ENCODE measurements at places on chromosomes 16 and 17.
A peak's percentile ranks its signal among the peaks of the same experiment; 100 is the strongest.

DNA sequence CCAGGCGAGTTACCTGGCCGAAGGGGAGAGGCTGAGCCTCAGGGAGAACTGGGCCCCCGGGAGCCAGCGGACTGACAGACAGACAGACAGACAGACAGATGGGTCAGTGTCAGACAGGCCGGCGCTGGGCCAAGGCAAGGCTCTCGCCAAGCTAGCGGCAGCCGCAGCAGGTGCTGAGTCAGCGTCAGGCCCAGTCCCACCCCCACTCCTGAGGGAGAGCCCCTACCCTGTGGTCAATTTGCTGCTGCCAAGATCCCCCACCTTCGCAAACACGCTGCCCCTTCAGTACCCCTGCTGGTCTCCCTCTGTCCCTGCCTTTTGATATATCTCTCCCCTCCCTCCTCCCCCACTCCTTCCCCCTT is 1.5 kb downstream of the FGF11 start:
- H3K36me3 ChIP-seq: peaks cover 16% of the 10 kb centered on the region
- peak overlapping the region; percentile 92 for H3K4me3 ChIP-seq
- no peak for DNase-seq
- peaks cover 58% of the 10 kb centered on the region for H3K4me1 ChIP-seq
- H3K27ac ChIP-seq: peak overlapping the region; percentile 91
- H3K27me3 ChIP-seq: peaks cover 65% of the 10 kb centered on the region

DNA sequence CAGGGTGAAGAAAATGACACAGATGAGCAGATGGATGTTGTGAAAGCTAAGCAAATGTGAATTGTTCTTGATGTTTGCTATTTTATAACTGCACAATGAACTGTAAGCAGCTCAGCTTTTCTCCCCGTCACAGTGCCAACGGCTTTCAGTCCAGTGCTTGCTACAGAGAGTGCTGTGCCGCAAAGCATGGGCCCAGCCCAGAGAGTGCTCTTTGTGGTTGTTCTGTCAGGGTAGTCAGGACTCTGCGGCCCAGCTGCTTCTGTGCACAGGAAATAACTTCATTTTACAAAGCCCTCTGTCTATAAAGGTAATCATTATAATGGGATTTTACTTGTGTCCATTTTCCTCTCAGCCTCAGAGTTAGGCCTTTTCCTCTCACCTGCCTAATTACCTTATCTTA is 39.1 kb downstream of the CDRT15 start:
- H3K27me3 ChIP-seq: peaks cover 32% of the 10 kb centered on the region
- H3K36me3 ChIP-seq: peaks cover 80% of the 10 kb centered on the region
- H3K4me1 ChIP-seq: peaks cover 23% of the 10 kb centered on the region
- H3K4me3 ChIP-seq: no peak overlapping the region

DNA sequence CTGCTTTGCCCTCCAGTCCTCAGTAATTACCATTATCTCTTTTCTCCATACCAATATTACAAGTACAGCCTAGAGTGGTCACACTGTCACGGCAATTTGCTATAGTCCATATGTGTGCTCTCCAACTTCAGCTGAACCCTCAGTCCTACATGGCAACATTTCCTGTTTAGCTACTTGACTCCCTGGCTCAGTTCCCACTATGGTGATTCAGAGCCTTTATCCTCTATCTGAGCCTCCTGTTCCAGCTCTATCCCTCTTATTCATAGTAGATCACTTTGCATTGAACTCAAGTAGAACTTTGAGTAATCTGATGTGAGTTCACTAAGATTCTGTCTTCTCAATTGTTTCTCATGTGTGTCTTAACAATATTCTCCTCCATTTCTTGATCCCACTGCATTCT is 43.7 kb upstream of the GOSR1 start:
- no peak for DNase-seq
- H3K4me3 ChIP-seq: no peak overlapping the region
- H3K4me1 ChIP-seq: no peaks in the 10 kb centered on the region
- no peak overlapping the region for H3K27ac ChIP-seq
- H3K36me3 ChIP-seq: peaks cover 29% of the 10 kb centered on the region

DNA sequence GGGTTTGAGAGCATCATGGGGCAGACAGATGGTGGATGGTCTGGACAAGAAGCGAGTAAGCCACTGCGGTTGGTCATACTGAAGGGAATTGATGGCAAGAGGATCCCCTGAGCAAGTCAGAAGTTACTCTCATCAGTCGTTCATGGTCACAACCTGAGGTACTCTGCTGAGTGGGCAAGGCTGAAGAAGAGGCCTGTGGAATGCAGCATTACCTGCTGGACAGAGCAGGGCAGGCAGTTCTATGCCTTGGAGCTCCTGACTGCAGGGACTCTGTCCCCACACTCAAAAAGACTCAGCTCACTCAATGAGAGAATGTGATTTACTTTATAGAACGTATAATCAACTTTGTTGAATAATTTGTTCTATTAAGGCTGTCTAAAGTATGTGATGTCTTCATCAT is 28.3 kb downstream of the ALDH3A2 start:
- H3K4me1 ChIP-seq: peaks cover 5% of the 10 kb centered on the region
- no peak for DNase-seq
- no peak overlapping the region for H3K27ac ChIP-seq
- peaks cover 15% of the 10 kb centered on the region for H3K36me3 ChIP-seq
- H3K4me3 ChIP-seq: no peak overlapping the region

DNA sequence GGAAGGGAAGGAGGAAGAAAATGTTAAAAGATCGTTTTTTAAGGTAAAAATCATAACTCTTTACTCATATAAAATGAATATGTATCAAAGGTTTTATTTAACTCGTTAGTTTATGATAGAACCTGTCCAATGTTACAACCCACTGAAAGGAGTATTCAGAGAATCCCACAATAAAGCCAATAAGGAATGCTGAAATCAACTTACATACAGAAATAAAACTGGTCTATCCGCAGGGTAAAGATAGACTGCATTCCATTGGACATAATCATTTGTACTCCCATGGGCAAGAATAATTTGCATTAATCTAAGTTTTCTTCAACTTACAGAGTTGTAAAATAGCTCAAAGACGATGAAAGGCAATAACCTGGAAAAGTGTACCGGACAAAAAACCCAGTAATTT is 17.9 kb upstream of the BEAN1 start:
- no peak overlapping the region for H3K4me3 ChIP-seq
- no peaks in the 10 kb centered on the region for H3K36me3 ChIP-seq
- H3K27ac ChIP-seq: no peak overlapping the region
- peaks cover 7% of the 10 kb centered on the region for H3K4me1 ChIP-seq

GRCh38 chr16:1468426-1468810 is 6.4 kb downstream of the CLCN7 start:
- no peak overlapping the region for H3K27ac ChIP-seq
- H3K27me3 ChIP-seq: no peaks in the 10 kb centered on the region
- H3K4me1 ChIP-seq: peaks cover 55% of the 10 kb centered on the region

DNA sequence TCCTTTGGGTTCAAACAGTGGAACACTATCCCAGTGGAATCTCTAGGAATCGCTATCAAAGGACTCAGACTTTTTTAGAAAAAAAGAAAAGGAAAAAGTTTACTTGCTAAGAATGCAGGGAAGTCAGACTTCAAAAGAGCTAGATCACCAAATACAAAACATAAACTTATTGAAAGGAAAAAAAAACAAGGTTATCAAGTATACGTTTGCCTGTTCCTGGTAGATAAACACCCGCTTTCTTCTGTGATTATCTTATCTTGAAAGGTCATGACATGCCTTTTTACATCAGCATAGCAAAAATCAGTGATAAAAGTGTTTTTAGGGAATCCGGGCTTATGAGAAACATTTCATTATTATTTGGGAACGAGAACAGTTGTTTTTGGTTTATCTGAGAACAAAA is 129.3 kb upstream of the TMEM97 start:
- peaks cover 9% of the 10 kb centered on the region for H3K4me1 ChIP-seq
- DNase-seq: no peak
- H3K4me3 ChIP-seq: no peak overlapping the region
- no peaks in the 10 kb centered on the region for H3K27me3 ChIP-seq
- no peak overlapping the region for H3K27ac ChIP-seq

GRCh38 chr17:77306790-77307478 is 166.2 kb downstream of the SEC14L1 start:
- peaks cover 33% of the 10 kb centered on the region for H3K36me3 ChIP-seq
- H3K27me3 ChIP-seq: no peaks in the 10 kb centered on the region
- H3K4me1 ChIP-seq: peaks cover 37% of the 10 kb centered on the region
- peak overlapping the region; percentile 51 for H3K27ac ChIP-seq

DNA sequence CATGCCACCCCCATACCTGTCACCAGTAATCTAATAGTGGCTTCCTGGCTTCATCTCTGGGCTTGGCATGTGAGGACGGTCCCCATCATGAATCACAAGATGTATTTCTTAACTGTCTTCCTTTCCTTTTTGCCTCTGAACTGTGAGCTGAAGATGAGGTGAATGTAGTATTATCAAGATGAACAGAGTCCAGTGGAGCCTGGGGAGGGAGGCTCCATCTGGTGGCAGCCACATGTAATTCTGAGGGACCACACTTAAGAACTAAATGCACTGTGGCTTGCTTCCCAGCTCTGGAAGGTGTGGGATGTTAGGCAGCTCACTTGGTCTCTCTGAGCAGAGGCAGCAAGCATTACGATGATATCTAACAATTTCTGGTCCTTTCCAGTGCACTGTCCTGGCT is 354.9 kb upstream of the ASIC2 start:
- no peak for DNase-seq
- no peak overlapping the region for H3K4me3 ChIP-seq
- no peaks in the 10 kb centered on the region for H3K4me1 ChIP-seq
- H3K27ac ChIP-seq: no peak overlapping the region

- peaks cover 32% of the 10 kb centered on the region for H3K36me3 ChIP-seq
- no peaks in the 10 kb centered on the region for H3K27me3 ChIP-seq
- H3K4me1 ChIP-seq: peaks cover 60% of the 10 kb centered on the region
- DNase-seq: no peak
- H3K27ac ChIP-seq: peak overlapping the region; percentile 88
Measured at GRCh38 chr16:12318661-12319427, 342.3 kb downstream of the SNX29 start.

DNA sequence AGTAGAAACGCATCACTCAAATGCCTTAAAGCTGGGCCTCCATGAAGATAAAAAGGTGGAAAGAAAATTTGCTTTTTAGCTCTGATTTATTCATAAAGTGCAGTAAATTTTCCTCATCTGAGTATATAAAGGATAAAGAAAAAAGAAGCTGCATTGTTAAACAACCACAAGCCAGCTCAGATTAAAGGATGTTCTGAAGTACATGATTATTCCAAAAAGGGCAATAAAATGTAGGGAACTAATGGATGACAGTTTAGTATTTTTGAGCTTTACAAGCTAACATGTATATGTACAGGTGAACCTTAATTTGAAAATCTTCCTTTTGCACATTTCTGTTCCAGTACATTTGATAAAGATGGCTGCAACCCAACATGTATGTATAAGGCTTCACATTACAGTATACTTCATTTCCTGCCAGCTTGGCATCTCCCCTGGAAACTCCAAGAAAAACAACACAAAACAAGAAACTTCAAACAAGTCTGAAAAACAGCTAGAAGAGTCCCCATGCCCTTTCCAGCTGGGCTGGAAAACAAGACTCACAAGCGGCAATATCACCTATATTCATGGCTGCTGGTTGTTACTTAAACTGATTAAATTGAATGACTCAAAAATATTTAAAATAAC is 225.7 kb downstream of the CEP112 start:
- H3K4me3 ChIP-seq: no peak overlapping the region
- DNase-seq: no peak
- no peak overlapping the region for H3K27ac ChIP-seq
- H3K36me3 ChIP-seq: peaks cover 4% of the 10 kb centered on the region
- no peaks in the 10 kb centered on the region for H3K4me1 ChIP-seq

- H3K27me3 ChIP-seq: no peaks in the 10 kb centered on the region
- no peak overlapping the region for H3K4me3 ChIP-seq
- DNase-seq: no peak
- H3K27ac ChIP-seq: no peak overlapping the region
- H3K4me1 ChIP-seq: peaks cover 41% of the 10 kb centered on the region
Measured at GRCh38 chr17:44012391-44012790, 2.4 kb downstream of the TMEM101 start.

- no peaks in the 10 kb centered on the region for H3K4me1 ChIP-seq
- H3K36me3 ChIP-seq: no peaks in the 10 kb centered on the region
- H3K4me3 ChIP-seq: no peak overlapping the region
- no peaks in the 10 kb centered on the region for H3K27me3 ChIP-seq
Measured at GRCh38 chr17:11840052-11840451, 157.2 kb downstream of the ZNF18 start.

GRCh38 chr16:84032458-84033178 is 10.0 kb downstream of the SLC38A8 start:
- H3K27ac ChIP-seq: no peak overlapping the region
- H3K4me1 ChIP-seq: peaks cover 41% of the 10 kb centered on the region
- H3K36me3 ChIP-seq: peaks cover 8% of the 10 kb centered on the region
- peaks cover 42% of the 10 kb centered on the region for H3K27me3 ChIP-seq
- H3K4me3 ChIP-seq: no peak overlapping the region
- no peak for DNase-seq

DNA sequence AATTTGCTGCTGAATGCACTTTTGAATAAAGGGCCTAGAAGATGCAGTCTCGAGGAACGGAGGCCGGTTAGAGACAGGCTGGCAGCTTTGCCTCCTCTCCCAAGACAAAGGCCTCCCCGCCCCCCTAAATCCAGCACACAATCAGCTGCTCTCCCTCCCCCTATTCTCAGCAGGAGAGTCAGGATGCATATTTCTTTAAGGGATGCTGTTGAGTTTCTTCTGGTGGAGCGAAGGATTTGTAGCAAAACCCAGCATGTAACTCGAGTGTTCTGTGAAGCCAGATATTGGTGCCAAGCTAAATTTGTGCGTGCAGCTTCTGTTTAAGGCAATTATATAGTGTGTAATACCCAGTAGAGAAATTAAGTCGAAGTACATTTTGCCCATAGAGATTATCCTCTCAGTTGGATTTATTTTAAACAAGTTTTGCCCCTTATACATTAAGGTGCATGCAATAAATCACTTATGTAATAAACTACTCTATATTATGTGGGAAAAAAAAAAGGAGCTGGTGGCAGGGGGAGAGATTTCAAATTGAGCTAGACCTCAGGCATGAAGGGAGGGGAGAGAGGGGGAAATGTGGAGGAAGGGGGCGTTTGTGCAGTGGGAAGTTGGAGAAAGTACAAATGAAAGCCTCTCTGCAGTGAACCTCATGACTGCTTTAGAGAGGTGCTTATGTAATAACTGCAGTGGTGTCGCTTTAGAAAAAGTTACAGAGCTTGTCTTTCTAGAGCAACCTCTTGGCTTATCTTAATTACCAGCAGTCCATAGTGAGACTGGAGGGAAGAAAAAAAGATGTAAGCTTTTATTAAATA is 599.2 kb downstream of the MAF start:
- peaks cover 15% of the 10 kb centered on the region for H3K36me3 ChIP-seq
- no peak overlapping the region for H3K4me3 ChIP-seq
- peaks cover 1% of the 10 kb centered on the region for H3K4me1 ChIP-seq
- H3K27ac ChIP-seq: no peak overlapping the region

- peaks cover 13% of the 10 kb centered on the region for H3K4me1 ChIP-seq
- no peak overlapping the region for H3K4me3 ChIP-seq
- no peak for DNase-seq
- H3K36me3 ChIP-seq: no peaks in the 10 kb centered on the region
- H3K27ac ChIP-seq: no peak overlapping the region
Measured at GRCh38 chr16:88385831-88386815, 3.4 kb downstream of the ZNF469 start.

DNA sequence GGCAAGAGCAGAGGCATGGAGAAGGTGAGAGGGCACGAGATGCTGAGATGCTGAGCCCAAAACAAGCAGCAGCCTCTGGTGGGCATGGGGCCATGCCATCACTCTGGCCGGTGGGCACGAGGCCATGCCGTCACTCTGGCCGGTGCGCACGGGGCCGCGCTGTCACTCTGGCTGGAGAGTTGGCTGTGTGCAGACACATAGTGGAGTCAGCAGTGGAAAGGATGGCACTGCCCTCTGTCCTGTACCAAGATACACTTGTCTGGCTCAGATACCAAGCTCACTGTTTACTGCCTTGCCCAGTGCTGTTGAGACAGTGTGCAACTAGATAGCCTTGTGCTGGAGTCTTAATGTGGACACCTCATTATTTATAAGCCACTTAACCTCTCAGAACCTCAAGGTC is 45.1 kb downstream of the CYB5D2 start:
- peaks cover 36% of the 10 kb centered on the region for H3K36me3 ChIP-seq
- no peak overlapping the region for H3K4me3 ChIP-seq
- H3K27me3 ChIP-seq: no peaks in the 10 kb centered on the region
- DNase-seq: no peak
- H3K27ac ChIP-seq: no peak overlapping the region
